ENCODE measurements at places on chromosomes 1 and 21.

DNA sequence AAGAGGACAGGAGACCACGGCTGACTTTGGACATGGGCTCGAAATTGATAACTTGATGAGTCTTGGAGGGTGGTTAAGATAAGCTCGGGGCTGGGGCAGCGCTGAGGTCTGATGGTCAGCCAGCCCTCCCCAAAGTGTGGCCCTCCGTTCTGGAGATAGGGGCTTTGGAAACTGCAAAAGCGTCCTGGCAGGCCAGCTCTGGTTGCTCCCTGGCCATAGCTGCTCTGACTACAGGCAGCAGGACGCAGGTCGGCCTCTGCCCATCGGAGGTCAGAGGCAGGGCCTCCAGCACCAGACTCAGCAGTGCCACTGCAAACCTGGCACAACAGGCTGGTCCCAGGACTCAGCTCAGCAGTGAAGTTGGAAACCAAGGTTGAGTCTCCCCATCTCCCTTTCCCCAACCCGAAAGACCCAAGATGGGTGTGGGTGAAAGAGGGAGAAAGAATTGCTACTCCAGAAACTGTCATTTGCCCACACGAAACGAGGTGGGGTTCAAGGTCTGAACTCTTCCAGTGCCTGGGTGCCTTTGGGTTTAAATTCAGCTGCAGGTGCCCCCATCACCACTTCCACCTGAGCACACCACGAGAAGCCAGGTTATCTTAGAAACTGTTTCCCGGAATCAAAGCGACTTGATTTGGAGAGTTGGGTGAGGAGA lies 4.8 kb downstream of the SIM2 start:
- DNase-seq: no peak

GRCh38 chr1:94272388-94272787 lies 35.0 kb upstream of the ARHGAP29 start:
- DNase-seq: no peak

- DNase-seq: no peak
Observed at GRCh38 chr1:55081905-55082296, 42.6 kb downstream of the PCSK9 start.

GRCh38 chr1:89081005-89081404 lies 16.0 kb upstream of the GBP1 start:
- DNase-seq: no peak

DNA sequence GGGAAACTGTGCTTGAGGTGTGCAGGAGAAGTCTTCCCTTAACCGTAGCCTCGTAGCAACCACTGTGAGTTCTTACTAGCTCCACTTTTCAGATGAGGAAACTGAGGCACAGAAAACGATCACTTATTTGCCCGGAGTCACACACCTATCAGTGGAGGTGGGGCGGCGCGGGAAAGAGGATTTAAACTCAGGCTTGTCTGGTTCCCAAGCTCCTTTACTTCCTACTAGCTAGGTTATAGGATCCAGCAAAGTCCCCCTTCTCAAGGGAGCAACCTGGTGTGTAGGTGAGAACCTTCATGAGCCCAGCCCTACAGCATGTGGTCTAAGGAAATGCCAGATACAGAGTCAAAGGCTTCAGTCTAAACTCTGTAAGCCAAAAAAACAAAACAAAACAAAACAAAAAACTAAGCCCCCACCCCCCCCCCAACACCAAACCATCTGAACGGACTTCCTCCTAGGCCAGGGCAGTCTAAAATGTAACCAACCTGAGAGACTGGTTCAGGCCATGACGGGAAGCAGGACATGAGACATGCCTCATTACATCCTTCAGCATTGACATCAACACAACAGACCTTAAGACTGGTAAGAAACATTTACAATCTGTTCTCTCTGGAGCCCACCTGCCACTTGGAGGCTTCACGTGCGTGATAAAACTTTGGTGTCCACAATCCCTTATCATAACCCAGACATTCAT lies 709 bp upstream of the FBXO42 start:
- DNase-seq: no peak

Data from putamen (tissue), 1 donor.